ENCODE measurements at places on chromosomes 5 and 9.

GRCh38 chr5:181198905-181199519, 6.0 kb downstream of the TRIM7 start:
- ATAC-seq, result peak; percentile 43

- ATAC-seq, result no peak
Observed at GRCh38 chr5:103617913-103618312, 55.3 kb upstream of the NUDT12 start.

DNA sequence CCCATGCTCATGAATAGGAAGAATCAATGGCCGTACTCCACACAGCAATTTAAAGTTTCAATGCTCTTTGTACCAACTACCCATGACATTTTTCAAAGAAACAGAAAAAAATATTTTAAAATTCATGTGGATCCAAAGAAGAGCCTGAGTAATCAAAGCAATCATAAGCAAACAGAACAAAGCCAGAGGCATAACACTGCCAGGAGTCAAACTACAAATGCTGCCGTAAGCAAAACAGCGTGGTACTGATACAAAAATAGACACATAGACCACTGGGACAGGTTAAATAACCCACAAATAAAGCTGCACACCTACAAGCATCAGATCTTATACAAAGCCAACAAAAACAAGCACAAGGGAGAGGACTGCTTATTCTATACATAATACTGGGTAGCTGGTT, 107.7 kb downstream of the CHSY3 start:
- ATAC-seq, result no peak

DNA sequence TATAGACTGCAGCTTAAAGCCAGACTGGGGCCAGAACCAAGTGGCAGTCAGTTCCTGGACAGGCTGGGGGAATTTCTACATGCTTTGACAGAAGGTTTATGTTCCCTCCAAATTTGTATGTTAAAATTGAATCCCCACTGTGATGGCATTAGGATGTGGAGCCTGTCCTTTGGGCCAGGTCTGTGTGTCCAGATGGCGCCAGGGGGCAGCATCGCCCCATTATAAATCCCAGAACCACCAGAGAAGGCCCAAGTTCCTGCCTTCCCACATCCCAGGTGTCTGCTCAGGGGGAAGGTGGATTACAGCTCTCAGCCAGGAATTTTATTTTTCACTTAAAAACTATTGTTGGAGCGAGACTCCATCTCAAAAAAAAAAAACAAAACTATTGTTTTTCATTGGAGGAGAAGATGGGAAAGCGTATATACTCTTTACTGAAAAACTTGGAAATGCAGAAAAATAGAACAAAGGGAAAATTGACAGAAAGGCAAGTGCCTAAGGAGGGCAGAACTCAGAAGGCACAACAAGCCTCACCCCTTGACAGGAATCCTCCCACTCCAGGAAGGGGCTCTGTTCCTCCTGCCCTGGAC, 5.0 kb downstream of the IL3 start:
- ATAC-seq, result peak; percentile 44

GRCh38 chr9:97604901-97605645, 28.1 kb downstream of the TSTD2 start:
- no peak for ATAC-seq

GRCh38 chr9:14412775-14413174, 98.8 kb upstream of the NFIB start:
- no peak for ATAC-seq

GRCh38 chr5:41755705-41756104, 114.5 kb downstream of the OXCT1 start:
- ATAC-seq, result no peak

GRCh38 chr5:1103093-1103492, 8.8 kb downstream of the SLC12A7 start:
- ATAC-seq, result no peak

GRCh38 chr5:14251733-14252132, 108.6 kb downstream of the TRIO start:
- no peak for ATAC-seq

- ATAC-seq, result no peak
Observed at GRCh38 chr5:71914281-71914680, 193.0 kb upstream of the MAP1B start.

DNA sequence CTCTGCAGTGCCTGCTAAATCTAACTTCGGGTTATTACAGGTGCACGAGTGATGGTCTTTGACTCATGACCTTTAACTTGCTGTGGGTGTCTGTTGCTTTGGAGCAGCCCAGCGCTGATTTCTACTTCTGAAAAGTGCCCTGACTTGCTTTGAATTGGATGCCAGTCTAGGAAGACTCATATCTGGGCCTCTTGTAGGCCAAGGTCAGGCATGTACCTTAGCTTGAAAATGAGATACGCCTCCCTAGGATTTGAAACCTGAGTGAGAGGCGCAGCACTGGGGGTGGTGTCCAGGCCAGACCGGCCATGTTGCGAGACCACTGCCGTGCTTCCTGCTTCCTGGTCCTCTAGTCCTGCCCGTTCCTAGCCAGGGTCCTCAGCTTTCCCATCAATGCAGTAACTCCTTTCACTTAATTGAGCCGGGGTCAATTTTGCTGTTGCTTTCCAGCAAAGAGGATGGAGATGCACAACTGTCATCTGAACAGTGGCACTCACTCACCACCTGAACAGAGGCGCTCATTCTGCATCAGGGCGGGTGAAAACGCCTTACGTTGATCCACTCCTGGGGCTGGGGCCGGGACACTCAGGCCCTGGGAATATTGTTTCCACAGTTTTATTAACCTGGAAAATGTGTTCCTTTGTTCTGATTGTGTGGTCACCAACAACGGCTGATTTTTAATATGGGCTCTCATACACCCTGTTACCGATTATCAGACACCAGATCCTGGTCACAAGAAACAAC, 14.3 kb downstream of the PCAT7 start:
- no peak for ATAC-seq

DNA sequence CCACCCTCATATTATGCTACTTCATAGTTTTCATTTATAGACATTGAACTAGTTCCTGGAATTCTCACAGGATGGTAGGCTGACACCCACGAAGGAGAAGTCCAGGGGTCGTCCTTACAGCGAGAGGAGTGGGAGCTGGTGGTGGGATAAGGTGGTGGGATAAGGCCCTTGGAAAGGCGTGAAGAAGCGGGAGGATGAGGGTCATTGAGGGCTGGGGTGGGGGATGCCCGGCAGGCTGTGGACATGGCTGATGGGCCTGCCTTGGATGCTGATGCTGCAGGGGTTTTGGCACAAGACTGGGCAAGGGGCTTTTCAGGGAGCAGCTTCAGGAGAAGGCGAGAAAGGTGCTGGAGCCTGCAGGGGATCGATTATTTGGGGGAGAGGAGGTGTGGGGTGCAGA, 9.4 kb downstream of the DAB2IP start:
- no peak for ATAC-seq

- ATAC-seq, result no peak
Observed at GRCh38 chr5:31754741-31755675, 116.1 kb downstream of the PDZD2 start.

- ATAC-seq, result no peak
Observed at GRCh38 chr9:76878933-76879332, 27.0 kb downstream of the PRUNE2 start.
